ENCODE measurements at places on chromosomes 3 and 15.

DNA sequence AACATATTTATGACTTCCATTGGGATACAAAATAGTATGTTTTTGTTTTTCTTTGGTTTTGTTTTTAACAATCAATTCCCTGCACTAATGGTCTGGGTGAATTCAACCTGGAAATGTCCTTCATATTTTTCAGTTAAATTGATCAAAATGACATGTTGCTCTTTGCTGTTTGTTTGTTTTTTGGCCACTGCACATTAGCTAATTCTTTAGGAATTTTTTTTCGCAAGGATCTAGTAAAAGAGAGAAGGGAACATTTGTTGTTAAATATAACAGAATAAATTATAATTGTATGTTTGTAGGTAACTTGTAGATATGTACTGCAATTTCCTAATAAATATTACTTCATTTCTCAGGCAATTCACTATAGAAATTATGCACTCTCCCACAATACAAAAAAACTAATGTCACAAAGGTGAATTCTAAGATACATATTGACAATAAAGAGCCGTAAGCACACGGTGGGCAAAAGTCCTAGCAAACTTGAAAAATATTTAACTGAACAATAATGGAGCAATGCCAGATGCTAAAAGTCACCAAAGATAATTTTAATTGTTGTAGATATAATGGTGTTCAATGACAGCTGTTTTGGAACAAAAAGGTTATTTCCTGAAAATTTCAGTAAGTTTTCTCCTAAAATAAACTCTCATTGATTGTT, 21.4 kb upstream of the PPARG start:
- no peak for DNase-seq

DNA sequence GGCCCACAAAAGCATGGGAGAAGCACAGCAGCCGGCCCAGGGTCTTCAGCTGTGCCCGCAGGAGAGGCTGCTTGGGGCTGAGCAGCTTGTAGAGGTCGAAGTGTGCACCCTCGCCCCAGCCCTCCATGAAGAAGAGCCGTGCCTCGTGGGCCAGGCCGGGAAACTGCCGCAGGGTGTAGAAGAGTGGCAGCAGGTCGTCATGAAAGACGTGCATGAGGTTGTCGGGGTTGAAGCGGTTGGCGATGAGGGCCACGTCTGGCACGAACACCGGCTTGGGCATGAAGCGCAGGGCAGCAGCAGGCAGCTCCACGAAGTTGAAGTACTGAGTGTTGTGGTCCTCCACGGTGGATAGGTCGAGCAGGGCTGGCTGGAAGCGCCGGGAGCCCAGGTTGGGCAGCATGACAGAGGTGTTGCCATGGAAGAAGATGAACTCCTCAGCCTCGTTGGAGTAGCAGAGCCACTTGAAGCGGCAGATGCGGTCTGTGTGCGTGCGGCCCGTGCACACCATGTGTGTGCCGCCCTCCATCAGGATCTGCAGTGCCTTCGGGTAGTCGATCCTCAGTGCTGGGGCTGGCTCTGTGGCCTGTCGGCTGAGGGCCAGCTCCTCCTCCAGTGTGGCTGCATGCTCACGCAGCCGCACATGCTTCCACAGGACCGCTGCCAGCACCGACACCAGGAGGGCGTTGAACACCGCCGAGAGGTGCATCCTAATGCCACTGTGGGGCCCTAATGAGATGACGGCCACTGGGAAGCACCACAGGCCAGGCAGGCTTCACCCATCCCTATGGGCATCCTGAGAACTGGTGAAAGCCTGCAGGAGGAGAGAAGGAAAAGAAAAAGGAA, 24.9 kb downstream of the POMGNT2 start:
- no peak for DNase-seq

DNA sequence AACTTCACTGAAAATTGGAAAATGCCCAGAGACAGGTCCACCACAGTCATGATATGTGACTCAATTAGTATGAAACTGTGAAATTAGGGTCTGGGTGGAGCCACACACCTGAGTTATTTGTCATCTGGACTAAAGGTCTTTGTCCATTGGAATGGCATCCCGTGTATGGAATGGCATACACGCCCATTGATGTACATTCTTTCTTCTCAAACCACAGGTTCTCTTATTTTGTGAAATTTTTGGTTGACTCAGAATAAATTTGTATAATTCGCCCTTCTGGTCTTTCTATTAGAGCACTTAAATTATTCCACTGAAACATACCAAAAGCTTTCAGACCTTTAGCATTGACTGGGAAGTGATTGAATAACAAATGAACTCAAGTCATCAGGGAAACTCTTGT, 66.8 kb upstream of the UBE2E1 start:
- DNase-seq = no peak

DNA sequence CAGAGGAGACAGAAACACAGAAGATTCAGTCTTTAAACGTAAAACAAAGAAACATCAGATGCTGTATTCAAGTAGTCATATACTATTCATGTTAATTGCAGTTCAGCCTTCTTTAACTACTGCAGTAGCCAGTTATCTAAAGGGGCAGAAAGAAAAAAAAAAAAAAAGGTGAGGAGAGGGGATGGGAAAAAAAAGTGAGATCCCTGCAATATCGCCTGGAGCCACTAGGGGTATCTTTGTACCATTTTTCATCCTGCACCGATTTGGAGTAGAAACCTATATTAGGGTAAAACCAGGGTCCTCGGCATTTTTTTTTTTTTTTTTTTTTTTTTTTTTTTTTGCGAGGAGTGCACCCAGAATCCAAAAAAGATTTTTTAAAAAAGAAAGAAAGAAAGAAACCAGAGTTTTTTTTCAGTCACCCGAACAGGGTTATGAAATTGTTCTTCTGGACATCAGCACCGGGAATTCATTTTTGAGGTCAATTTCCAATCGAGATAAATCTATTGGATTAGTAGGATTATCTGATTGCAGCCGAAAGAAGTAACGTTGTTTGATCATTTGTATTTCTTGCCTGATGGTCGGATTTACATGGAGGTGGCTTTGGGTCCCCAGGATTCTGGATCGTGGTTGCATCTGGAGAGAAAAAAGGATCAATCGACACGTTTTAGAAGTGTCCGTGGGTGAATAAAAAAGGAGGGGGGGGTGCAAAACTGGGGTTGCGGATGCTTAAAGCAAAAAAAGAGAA, 186.7 kb downstream of the NLGN1 start:
- no peak for DNase-seq

GRCh38 chr15:65790694-65791334, 1.3 kb downstream of the DENND4A start:
- DNase-seq = no peak

GRCh38 chr3:26964313-26964712, 341.7 kb downstream of the LRRC3B start:
- no peak for DNase-seq

DNA sequence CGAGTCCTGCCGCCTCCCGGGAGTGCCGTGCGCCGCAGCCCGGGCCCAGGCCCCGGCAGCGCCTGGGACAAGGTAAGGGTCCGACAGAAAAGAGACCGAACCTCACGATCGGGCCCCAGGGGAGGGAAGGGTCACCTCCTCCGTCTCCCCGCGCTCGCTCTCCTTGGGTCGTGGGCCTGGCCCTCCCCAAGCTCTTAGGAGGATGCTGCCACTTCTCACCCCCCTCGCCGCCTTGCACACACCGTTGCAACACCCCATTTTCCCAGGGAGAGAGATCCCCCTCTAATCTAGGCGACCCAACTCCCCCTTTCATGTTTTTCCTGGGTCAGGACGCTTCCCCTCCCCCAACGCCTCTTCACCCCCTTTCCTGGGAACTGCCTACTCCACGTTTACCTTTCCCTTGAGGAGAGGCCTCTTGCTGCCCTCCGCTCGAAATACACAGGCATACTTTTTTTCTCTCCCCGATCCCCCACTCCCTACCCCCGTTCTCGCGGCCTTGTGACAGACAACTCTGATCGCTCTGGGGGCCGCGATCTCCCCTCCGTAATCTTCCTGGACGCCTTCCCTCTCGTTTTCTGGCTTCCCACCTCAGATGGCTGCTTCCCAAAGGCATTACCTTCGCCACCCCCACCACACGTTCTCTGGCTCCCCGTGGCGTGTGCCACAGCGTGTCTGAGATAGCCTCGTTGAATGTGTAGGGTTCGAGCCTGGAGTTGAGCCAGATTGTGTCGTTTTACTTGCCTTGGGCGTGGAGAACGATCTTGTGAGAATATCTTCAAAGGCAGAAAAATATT, 688 bp downstream of the SETD5 start:
- DNase-seq = peak; percentile 30

DNA sequence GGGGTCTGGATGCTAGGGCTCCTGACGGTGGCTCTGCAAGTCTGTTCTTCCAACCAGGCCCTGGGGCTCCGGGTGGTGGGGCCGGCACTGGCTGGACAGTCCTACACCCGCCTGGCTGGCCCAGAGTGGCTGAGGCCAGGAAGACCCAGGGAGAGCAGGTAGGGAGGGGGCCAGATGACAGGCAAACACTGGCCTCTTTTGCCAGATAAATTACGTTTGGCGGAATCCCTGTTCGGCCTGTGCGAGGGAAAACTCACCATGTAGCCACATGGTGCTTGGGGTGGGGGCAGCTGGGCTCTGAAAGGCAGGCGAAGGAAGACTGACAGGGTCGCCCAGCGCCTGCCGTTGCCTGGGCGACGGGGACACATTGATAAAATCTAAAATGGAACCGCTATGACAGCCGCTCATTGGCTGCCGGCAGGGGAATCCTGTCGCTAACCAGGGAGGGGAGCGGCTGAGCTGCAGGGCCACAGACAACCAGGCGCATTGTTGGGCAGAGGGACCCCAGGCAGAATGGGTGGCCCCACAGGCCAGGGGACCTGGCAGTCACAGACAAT, 30.4 kb downstream of the IQSEC1 start:
- DNase-seq = no peak

- no peak for DNase-seq
These were observed 65.7 kb upstream of the CMTM7 start for GRCh38 chr3:32325927-32326326.

Data from stimulated activated CD4-positive, alpha-beta T cell treated with anti-CD3 and anti-CD28 coated beads, Interleukin-12 subunit alpha, Interleukin-12 subunit beta, amount 100 ng/mL, for 4 hours (primary cell).